ENCODE measurements at places on chromosomes 6 and 20.

DNA sequence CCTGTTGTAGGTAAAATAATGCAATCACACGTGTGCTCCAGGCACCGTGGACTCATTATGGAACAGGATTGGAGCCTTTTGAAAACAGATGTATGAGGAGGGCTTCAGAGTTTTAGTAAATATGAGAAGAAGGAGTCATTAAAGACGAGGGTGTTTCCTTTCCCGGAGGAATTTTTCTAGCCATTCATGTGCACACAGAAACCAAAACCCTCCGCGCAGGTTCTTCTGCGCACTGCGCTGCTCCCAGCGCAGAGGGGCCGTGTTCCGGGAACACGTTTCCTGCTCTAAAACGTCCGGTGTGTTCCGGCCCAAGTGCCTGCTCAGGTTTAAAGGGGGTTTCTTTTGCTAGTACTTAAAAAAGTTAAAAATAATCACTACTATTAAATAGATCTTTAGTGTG lies 11.6 kb downstream of the GPR31 start:
- no peak for DNase-seq

GRCh38 chr20:31774408-31774807 lies 35.3 kb downstream of the TPX2 start:
- no peak for DNase-seq

DNA sequence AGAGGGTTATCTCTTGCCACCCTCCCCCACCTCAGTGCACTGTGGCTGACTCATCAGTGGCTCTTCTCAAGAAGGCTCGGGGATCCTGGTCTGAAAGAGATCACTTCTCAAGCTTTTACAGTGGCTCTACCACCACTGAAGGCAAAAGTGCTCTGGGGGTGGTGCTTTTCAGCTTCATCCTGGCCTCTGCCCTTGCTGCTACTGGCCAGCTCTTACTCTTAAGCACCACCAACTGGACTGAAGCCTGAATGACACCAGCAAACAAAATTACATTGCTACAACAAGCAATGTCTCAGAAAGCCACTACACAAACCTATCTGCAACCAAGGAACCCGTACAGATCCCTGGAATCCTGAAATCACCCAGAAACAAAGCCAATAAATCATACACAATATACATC lies 402.1 kb downstream of the EPHA7 start:
- no peak for DNase-seq

- DNase-seq = no peak
These were observed 75.0 kb upstream of the EZR start for GRCh38 chr6:158894193-158894592.

DNA sequence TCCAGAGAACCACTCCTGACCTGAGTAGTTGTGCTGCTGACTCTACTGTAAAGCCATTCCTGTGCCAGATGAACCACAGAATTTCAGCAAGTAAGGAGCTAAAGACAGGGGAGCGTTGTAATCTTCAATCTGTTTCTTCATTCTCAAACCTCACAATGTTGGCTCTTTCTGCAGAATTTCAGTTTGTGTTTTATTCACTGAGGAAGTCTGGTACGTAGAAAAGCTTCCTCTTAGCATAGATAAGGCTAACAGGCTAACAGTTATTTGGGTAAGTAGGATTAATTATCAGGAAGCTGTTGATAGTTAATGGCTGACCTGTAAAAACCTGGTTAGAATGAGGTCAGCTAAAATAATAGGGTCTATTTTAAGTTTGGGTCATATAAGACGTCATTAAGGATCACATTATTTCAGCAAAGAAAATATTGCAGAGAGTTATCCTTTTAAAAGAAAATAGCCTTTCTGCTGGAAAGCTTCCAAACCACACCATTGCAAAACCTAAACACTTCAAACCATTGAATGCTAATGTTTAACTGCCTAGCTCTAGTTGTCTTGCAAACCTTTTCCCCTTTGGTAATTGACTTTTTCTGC lies 14.1 kb upstream of the TENT5A start:
- no peak for DNase-seq

- DNase-seq = no peak
These were observed 123.3 kb downstream of the INSM1 start for GRCh38 chr20:20491110-20491783.

DNA sequence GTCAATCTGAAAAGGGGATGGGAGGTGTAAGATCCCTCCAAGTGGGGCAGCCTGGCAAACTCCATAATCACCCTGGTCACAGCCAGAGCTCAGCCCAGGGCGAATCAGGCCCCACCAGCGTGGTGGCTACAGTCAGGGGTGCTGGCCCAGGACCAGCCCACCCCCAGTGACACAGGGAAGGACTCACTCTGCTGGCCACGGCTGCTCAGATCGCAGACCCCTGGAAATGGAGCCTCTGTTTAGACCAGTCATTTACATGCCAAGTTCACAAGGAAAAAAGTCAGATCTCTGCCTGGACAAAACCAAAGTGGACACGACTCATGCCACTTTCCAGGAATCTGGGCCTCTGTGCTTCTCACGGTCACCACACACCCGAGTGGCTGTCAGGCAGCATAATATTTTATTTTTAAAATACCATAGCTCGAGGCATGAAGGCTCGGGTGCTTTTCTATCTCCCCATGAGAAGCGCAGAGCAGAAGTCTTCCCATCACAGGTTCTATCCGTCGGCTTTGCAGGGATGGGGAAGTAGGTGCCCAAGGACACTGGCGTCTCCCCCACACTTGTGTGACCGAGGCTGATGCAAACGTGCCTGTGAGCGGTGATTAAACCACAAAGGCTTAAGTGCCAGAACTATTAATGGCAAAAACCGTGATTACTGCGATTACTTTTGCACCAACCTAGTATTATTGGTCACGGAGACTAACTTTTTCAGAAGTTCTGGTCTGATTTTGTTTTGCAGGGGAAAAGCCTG lies 13.0 kb downstream of the PXDC1 start:
- DNase-seq = no peak

DNA sequence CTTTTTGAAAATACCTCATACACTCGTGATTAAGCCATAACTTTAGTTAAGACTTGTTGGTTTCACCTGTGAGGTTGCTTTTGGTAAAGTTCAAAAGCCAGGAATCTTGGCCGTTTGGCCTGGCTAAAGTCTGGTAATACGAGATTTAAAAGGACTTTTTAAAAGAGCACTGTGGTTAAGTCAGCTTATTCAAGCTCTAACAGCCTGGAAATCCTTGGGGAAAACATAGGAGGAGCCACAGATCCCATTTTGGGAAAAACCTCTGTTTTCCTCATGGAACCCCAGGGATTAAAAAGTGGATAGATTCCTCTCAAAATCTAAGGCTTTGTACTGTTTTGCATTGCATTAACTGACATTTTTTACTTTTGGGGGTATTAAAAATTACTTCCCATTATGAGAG lies 13.7 kb upstream of the SLC22A16 start:
- DNase-seq = no peak

- DNase-seq = no peak
These were observed 2.9 kb downstream of the MAP7 start for GRCh38 chr6:136547336-136547735.

- no peak for DNase-seq
These were observed 90.4 kb downstream of the CARMIL1 start for GRCh38 chr6:25369433-25370177.

DNA sequence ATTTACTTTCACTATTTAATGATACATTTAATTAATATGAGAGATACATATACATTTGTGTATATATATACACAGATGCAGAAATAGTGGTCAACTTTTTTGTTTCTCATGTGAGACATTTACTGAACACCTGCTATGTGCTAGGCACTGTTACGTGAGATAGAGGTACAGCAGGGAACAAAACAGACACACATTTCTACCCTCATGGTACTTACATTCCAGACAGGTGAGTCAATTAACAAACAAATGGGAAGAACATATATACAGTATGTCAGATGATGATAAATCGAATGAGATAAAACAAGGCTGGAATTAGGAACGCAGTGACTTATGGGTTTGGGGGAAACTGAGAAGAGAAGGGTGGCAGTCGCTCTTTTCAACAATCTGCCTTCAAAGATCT lies 5.1 kb downstream of the TFB1M start:
- DNase-seq = no peak

DNA sequence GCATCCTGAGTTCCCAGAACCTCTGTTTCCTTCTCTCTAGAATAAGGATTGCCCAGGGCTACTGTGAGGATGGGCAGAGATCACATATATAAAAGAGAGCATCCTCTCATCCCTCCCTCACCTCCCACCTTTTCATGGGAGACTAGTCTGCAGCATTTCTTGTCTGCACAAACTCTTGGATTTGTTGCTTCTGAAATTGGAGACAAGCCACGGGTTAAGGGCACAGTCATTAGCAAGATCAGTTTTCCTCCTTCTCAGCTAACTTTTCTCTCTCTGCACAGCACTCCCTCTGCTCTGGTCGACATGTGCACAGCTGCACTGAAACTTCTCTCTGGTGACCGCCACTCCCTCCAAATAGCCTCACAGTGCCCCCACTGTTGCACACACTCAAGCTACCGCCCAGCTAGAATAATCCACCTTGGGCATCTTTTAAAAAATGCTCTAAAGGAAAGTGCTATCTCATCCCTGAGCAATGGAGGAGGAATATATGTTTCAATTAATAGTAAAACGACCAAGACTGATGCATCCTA lies 50.9 kb upstream of the DUSP22 start:
- no peak for DNase-seq

DNA sequence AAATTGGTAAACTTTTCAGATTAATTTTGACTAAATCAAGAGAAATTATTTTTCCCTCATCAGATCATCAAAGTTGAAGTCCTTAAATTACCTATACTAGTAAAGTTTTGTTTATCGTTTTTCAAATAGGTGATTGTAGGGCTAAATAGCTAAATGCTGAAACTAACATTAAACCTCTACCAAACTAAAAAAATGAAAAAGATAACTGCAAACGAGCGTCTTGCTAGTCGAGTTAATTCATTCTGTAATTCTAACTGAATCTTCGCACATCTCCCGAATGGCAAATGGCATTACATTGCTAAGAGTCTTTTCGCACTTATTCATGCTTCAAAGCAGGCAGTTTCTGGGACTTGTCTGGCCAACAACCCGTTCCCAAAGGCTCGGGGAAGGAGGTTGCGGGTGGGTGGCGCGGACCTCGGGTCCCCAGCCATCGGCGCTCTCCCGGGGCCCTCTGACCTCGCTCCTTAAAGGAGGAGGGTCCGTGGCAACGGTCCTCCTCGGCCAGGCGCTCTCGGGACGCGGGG lies 43.8 kb downstream of the POPDC3 start:
- DNase-seq = no peak

GRCh38 chr6:16748025-16748319 lies 13.3 kb downstream of the ATXN1 start:
- DNase-seq = no peak

DNA sequence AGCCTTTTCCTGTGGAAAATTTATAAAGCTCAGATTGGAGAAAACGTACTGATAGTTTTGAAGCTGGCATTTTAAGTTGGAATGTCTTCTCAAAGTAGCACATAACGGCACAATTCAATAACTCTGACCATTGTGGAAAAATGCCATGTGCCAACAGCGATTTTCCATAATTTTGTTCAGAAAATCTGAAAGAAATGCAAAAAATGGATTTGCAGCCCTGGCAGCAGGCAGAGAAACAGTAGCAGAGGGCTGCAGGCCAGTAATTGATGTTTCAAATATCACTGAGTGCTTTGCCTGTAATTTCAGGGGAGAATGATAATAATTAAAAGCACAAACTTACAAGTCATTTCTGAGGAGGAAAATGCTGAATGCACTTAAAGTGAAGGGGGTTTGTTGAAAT lies 507.4 kb downstream of the MAFB start:
- no peak for DNase-seq

DNA sequence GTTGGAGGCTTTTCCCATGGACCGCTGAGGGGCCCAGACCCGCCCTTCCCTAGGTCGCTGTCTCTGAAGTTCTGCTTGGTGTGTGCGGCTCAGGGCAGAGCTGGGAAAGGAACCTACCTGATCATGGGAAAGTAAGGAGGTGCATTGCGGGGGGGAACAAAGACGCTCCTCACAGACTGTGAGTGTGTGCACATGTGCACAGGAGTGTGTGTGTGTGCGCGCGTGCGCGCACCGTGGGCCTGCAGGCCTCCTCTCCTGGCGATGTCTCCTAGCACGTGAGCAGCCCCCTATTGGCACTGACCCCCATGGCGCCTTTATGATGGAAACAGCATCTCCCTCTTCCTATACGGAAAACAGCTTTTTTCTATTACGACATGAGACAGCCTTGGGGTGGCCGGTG lies 224.1 kb downstream of the TAF4 start:
- no peak for DNase-seq

- no peak for DNase-seq
These were observed 39.4 kb upstream of the SPDEF start for GRCh38 chr6:34595332-34596184.

DNA sequence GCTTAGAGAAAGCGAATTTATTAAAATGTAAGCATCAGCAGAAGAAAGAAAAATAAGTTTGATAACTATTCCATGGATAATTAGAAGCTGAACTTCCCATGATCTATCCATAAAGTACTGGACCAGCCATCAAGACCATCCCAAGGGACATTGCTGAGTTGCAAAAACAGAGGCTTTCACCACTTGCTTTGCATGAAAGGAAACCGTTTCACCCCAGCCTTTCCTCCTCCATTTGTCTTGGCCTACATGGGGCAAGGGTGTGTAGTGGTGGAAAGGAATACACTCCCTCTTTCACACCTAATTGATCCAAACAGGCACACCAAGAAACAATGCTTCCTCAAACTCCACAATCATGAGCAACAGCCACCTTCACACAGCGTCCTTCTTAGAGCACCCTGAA lies 10.4 kb downstream of the HIVEP2 start:
- DNase-seq = no peak

GRCh38 chr6:157669747-157670216 lies 153.3 kb upstream of the SNX9 start:
- DNase-seq = no peak

- DNase-seq = no peak
These were observed 272.9 kb upstream of the FERMT1 start for GRCh38 chr20:6395695-6396094.

DNA sequence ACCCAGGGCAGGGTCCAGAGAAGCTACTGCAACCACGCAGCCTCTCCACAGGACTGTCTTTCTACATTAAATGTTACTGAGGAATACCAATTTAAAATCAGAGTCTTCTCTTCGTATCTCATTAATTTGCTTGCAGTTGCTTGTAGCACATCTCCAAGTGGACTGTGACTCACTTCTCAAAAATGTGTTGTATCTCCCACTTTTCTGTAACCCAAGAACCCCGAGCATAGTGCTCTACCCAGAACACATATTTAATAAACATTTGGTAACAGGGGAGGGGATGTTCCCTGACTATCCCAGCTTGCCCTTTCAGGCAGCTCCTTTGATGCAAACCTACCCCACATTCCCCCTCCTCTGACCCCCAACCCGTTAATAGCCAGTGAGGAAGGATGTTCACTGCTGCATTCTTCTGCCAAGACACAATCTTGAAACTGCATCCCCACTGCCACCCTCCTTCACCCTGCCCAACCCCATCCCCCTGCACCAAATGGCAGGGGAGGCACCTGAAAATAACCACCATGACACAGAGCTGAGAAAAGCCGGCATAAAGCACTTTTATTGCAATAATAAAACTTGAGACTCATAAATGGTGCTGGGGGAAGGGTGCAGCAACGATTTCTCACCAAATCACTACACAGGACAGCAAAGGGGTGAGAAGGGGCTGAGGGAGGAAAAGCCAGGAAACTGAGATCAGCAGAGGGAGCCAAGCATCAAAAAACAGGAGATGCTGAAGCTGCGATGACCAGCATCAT lies 24.2 kb downstream of the FKBP1A start:
- no peak for DNase-seq

Data from T-helper 9 cell (primary cell).